CD4-positive, alpha-beta T cell treated with Interleukin-15 for 4 hours (primary cell): ENCODE measurements at places on chromosomes 3 and 15.

- no peak for DNase-seq
Measured at GRCh38 chr15:31274496-31275330, 51.9 kb upstream of the KLF13 start.

GRCh38 chr3:145817870-145818483 lies 343.0 kb downstream of the PLOD2 start:
- no peak for DNase-seq

GRCh38 chr3:120420360-120420759 lies 30.4 kb downstream of the FSTL1 start:
- no peak for DNase-seq

- DNase-seq: no peak
Measured at GRCh38 chr3:100257586-100257985, 3.2 kb upstream of the TBC1D23 start.

- no peak for DNase-seq
Measured at GRCh38 chr15:48765022-48765421, 45.8 kb downstream of the CEP152 start.

DNA sequence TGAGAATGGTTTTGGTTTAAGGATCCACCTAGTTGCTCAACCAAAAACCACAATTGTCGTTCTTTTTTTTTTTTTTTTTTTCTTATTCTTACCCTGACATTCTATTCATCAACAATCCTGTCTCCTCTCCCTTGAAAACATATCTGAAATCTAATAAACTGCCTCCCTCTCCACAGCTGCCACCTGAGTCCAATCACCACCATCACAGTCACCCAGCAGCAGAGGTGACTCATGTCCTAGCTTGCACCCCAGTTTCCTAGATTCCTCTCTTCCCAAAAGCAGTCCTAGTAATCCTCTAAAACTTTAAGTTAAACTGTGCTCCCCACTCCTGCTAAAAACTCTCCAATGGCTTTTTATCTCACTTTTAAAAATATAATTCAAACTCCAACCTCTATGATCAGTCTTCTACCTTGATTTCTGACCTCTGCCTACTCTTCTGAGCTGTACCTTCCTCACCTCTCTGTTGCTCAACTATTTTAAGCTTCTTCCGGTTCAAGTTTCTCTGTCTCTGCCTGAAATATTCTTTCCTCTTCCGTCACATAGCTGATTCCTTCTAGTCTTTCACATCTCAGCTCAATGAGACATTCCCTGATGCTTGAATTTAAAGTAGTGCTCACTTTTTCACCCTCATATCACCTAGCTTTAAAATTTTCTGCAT lies 33.7 kb upstream of the RBMS3 start:
- no peak for DNase-seq

GRCh38 chr3:6680119-6680806 lies 180.7 kb upstream of the GRM7 start:
- DNase-seq: no peak

DNA sequence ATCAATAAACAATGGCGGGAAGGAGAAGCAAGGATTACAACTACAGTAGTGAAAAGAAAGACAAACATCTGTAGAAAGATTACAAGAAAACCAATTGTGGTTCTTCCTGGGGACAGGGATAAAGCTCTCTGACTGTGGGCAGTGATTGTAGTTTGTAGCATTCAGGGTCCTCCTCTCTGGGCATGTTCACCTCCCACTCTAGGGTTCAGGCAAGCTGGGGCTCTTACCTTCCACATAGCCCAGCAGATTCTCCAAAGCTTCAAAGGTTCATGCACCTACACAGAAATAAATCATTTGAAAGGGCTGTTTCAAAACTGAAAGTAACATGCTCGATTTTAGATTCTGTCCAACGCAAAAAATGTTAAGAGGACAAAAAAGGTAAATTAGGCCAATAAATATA lies 17.4 kb upstream of the UBE3A start:
- no peak for DNase-seq

DNA sequence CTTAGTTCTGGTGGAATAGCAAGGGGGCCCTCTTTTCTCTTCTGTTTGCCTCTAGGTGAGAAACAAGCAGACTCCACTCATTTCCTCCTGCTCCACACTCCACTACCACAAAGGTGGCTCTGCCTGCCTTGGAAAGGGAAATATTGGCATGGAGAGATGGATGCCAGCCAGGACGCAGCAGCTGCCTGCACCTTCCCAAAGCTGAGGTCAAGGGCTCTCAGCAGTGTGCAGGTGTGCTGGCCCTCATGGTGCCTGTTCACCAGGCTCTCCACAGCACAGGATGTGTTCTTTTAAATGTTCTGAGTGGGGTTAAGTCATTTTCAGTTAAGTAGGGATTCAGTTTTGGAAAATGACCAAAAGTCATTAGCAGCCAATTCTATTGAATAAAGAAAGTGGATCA lies 211.2 kb upstream of the STRIT1 start:
- no peak for DNase-seq

- no peak for DNase-seq
Measured at GRCh38 chr3:141725036-141725435, 13.1 kb upstream of the RNF7 start.

GRCh38 chr15:89293012-89293411 lies 41.6 kb downstream of the POLG start:
- no peak for DNase-seq

DNA sequence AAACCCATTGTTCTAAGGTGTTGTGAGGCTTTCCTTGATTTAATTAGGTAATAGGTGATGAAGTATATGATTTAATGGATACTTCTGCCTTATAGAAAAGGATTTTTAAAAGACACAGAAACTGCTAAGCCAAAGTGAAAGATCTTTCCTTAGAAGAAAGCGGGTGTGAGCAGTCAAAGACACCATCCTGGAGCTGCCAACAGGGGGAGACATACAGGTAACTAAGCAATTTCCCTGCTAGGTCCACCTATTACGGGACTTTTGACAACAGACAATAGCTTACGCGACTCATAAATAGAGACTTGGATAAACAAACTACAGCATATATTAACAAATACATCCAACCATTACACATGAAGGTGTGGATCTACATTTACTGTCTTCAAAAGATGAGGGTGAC lies 669.5 kb downstream of the SQOR start:
- no peak for DNase-seq

DNA sequence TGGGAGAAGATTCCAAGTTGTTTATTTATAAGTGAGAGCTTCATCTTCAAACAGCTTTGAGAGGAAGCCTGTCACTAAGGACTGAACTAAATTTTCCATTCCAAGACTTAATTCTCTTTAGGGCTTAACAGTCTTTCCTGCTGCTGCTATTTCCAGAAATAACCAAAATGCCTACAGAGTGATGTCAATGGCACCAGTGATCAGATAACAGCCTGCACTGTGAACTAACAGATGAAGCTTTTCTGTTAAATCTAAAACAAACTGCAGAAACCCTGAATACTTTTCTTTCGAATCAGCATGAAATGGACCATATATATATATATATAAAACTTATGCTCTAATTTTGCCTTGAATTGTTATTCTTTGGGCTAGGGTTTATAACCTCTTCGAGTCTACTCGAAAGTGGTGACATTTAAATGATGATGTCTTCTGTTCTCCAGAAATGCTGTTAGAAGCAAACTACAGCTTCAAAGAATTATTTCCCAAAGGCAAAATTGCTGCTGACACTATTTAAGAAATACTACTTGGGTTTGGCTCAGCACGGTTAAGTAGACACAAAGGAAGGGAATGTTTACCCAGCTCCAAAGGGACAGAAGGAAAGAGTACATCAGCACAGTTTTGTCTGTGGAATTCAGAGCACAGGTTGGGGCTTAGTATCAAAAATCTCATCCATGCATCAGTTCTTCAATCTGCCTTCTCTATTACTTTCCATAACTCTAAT lies 238.5 kb upstream of the LRRN1 start:
- no peak for DNase-seq

GRCh38 chr15:25939122-25939521 lies 76.0 kb upstream of the ATP10A start:
- no peak for DNase-seq

- no peak for DNase-seq
Measured at GRCh38 chr3:149657321-149657925, 402 bp downstream of the WWTR1 start.

DNA sequence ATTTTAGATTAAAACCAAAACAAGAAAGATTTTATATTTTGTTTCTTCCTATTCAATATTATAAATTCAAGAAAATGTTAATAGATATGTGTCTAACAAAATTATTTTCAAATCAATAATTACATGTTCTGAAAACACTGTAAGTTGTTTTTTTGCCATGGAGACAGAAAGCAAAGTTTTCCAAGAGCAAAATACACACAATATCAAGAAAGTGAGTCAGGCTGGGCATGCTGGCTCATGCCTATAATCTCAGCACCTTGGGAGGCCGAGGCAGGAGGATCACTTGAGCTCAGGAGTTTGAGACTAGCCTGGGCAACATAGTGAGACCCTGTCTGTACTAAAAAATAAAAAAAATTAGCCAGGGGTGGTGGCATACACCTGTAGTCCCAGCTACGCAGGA lies 71.7 kb downstream of the TTC23 start:
- DNase-seq: no peak

DNA sequence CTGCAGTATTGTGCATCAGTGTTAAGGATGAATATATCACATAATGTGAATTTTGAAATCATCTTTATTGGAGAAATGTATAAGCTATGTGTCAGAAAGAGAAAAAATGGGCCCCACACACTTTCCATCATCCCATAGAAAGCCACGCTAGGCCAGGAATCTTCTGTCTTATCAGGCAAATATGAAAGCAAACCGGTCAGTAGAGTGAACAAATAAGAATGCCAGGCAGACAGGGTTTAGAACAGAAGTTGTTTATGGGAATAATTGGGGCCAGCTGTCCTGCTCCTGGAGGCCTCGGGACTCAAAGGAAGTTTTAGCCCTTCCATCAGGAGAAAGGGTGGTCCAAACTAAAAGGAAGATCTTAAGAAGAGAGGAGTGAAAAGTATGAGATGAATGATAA lies 39.5 kb downstream of the ZNF280D start:
- DNase-seq: no peak

- no peak for DNase-seq
Measured at GRCh38 chr3:187900993-187901755, 155.9 kb upstream of the BCL6 start.

DNA sequence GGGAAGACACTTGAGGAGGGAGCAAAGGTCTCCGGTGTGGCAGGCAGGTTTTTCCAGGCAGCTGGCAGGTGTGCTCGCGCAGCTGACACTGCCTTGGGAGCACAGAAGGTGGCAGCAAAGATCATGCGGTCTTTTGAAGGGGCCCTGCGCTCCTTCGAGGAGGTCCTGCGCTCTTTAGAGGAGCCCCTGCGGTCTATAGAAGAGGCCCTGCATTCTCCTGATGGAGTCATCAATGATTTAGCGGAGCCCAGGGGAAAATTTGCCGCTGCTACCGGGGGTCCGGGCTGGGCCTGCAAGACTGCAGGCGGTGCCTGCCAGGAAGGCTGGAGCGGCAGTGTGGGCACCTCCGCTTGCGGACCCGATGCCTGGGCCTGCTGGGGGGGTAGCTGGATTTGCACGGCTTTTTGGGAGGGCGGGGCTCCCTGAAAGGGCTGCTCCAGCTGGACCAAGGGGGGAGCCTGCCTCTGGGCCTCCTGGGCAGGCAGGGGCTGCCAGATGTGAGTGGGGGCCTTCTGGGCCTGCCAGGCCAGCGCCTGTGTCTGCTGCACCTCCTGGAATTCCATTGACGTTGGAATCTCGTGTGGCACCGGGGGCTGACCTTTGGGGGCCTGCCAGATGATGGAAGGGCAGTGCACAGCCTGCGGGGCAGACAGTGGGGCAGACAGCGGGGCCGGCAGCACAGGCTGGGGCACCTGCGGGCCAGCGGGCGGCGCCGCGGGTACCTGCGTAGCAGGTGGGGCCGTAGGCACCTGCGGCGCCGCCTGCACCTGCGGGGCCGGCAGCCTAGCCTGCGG lies 2.1 kb downstream of the MAGEL2 start:
- no peak for DNase-seq

DNA sequence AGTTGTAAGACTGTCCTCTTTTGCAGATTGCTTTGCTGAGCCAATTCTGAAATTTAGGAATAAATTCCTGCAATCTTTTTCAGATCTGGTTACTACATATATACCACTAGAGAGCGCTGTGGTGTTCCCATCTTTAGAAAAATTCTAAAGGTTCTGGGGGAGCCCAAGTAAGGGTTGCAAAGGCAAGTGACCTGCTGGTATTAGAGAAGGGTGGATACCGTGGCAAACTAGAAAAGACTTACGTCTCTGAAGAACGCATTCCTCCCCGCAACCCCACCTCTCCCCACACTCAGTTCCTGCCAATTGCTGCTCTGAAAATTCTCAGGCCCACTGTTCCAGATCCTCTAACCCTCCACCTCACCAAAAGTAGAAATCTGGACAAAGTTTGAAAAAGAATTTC lies 48.5 kb downstream of the EFHB start:
- peak; percentile 32 for DNase-seq

DNA sequence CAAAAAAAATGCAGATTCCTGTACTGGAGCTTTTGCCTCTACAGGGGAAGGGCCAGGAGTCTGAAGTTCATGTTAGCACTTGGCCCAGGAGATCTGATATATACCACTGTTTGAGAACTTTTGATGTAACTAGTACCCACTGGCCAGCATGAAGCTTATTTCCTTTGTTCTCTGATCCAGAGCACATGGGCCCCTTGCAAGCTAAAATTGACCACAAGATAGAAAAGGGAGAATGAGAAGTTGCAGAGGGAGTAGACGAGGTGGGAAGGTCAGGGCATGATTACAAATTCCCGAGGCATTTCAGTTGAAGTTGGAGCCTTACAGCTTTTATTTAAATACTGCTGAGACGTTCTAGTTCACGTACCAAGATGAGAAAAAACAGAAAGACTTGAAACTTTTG lies 28.2 kb downstream of the TGM4 start:
- no peak for DNase-seq

- no peak for DNase-seq
Measured at GRCh38 chr3:53222183-53222901, 33.5 kb downstream of the TKT start.

- no peak for DNase-seq
Measured at GRCh38 chr3:62818347-62818746, 56.9 kb downstream of the CADPS start.

- DNase-seq: no peak
Measured at GRCh38 chr3:24709956-24710355, 215.3 kb upstream of the THRB start.

- DNase-seq: peak; percentile 96
Measured at GRCh38 chr3:52455283-52456168, at the start of gene NISCH. Gene NISCH (plus strand): TSS chr3:52455604. CDS start chr3:52455642, 38 bp downstream.

- no peak for DNase-seq
Measured at GRCh38 chr3:157058392-157059071, 101.4 kb downstream of the CCNL1 start.

GRCh38 chr15:79828447-79828846 lies 68.4 kb downstream of the MTHFS start:
- DNase-seq: no peak

- peak; percentile 77 for DNase-seq
Measured at GRCh38 chr3:108818404-108818803, 4.2 kb upstream of the TRAT1 start.

GRCh38 chr3:94483403-94483802 lies 420.5 kb downstream of the NSUN3 start:
- no peak for DNase-seq

GRCh38 chr3:150609988-150610387 lies 6.9 kb downstream of the SELENOT start:
- DNase-seq: no peak

DNA sequence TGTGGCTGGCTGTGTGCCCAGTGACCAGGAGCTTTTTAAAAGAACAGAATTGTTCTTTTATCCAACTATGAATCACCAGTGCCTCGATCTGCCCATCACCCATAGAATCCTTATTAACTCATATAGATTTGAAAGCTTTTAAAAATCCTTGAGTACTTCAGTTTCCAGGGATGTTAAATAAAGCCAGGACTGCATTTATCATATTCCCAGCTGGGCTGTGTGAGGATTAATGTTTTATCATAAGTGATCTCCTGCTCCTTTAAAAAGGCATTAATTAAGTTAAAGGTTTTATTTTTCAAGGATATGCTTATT lies 234.0 kb downstream of the MYRIP start:
- DNase-seq: no peak

GRCh38 chr15:79878078-79878705 lies 18.6 kb downstream of the MTHFS start:
- no peak for DNase-seq
